Anterior cingulate cortex (tissue), 58 donors: ENCODE measurements at places on chromosomes 16 and 17.

DNA sequence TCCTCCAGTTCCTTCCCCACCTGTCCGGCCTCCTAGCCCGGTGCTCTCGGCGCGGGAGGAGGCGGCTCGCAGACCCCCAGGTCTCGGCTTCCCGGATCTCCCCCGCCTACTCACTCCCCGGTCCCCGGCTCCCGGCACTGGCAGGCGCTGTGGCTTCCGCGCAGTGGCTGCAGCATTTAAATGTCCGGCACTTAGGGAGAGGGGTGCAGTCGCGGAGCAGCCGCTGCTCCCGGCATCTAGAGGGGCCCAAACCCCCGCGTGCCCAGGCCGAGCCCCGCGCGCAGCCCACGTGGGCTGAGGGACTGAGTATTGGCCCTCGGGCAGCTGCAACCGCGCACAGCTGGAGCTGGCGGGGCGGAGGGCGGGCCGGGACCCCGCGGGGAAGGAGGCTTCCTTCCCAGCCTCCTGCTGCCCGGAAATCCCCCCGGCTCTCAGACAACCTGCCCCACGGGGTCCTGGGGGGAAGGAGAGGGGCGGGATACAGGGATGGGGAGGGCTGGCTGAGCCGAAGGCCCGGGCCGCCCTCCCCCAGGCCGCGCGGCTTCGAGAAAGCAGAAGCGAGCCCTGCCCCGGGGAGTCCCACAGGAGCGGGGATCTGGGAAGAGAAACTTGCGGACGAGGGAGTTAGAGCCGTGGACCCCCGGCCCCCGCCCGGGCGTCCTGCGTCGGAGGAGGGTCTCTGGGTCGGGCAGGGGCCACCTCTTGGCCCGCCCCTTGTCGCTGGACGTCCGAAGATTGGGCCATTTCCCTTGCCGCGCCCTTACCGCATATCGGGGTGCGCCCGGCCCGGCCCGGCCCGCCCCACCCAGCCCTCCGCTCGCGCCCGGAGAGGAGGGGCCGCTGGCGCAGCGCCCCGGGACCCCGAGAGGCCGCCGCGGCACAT, at the start of gene MMP25:
TSS of gene MMP25 (plus strand) at position 804 of the 883 bp plus-strand sequence. CDS start 357 bp downstream, outside the sequence.
- DNase-seq: no peak

GRCh38 chr16:1475552-1476114, 805 bp upstream of the CLCN7 start:
- no peak for DNase-seq

- DNase-seq: no peak
These were observed 13.1 kb downstream of the SLC22A31 start for GRCh38 chr16:89187032-89187769.

DNA sequence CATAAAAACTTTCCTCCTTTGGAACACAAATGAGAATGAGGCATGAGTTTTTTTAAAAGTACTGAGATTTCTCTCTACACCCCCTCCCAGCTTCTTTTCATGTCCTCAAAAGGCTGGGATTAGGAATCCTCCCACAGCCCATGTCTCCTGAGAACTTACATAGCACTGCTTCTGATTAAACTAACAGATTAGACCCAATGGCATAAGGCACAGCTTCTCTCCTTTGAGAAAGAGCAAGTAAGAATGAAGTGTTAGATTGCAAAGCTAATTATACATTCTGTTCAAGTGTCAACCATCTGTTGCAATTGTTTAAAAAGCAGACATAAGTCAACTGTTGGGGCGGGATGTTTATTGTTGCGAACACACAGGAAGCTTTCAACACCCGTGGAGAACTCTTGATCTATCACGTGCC, 715.1 kb downstream of the CDH11 start:
- DNase-seq: no peak

GRCh38 chr17:238071-238963, 56.9 kb upstream of the DOC2B start:
- no peak for DNase-seq

- no peak for DNase-seq
These were observed 2.5 kb downstream of the SMIM5 start for GRCh38 chr17:75635610-75636202.

DNA sequence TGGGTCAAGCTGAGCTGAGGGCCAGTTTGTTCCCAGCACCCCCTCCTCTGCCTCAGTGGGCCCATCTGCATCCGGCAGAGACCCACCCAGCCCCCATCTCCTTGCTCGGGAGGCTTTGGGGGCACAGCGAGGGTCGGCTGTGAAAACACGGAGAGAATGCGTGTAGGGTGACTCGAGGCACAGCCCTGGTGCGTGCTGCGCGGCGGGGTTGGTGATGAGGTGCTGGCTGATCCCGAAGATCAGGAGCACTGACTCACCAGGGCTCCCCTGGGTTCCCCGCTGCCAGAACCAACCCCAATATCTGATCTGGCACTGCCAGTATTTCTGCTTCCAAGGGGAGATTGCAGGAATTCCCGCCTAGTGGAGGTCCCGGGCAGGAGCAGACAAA, 7.5 kb upstream of the KRT17 start:
- no peak for DNase-seq

GRCh38 chr16:26768385-26769010, 298.2 kb upstream of the C16orf82 start:
- no peak for DNase-seq
